ENCODE measurements at places on chromosomes 5 and 9. TPM values are rescaled to one million over a fixed set of nuclear protein-coding genes. Genes with fewer than 3 reads are reported as not detected.

DNA sequence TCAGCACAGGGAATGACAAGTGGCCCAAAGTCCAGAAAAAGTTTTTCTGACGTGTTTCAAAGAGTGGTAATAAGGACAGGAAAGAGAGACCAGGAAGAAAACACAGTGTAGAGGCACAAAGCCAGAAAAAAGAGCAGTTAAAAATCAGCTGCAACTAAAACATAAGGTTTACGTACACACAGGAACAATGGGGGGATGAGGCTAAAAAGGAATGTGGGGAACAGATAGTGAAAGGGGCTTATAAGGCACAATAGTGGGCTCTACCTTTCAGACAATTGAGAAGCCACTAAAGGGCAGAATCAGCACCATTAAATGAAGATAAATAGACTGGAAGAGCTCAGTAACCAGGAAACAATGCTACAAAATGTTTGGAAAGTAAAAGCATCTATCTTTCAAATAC is 5.5 kb downstream of the ELP1 start:
- DNase-seq: no peak
- no peaks in the 10 kb centered on the region for H3K27me3 ChIP-seq
- H3K4me3 ChIP-seq: no peak overlapping the region
- H3K27ac ChIP-seq: no peak overlapping the region
- peaks cover 10% of the 10 kb centered on the region for H3K4me1 ChIP-seq

- peaks cover 6% of the 10 kb centered on the region for H3K4me1 ChIP-seq
- H3K27ac ChIP-seq: no peak overlapping the region
- no peak for DNase-seq
- no peaks in the 10 kb centered on the region for H3K27me3 ChIP-seq
- no peak overlapping the region for H3K4me3 ChIP-seq
These were observed 1944.6 kb upstream of the WWC1 start for GRCh38 chr5:166346726-166347374.

DNA sequence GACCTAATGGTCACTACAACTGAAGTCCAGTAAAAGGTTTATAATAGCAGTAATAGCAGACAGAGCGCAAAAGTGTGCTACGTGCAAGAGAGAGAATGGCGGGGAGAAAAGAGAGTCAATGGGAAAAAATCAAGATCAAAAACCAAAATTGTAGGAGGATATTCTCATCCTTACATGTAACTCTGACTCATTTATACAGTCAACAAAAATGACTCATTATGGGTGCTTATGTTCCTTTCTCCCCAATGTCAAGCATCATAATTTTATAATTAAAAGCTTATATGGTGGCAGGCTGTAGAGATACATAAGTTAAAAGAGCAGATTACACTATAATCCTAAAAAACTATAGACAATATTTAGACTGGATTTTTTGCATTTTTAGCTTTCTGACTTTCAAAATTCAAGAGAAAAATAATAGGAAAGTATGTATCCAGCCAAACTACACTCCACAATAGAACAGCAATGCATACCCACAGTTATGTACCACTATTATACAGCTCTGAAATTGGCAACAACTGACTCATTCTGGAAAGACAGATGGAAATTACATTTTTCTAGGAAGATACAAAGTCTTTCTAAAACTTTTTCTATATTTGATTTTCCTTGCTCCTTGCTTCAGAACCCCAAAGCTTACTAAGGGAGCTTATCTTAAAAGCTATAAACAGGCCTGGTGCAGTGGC is 78.4 kb downstream of the PLPP1 start:
- H3K27ac ChIP-seq: no peak overlapping the region
- no peak for DNase-seq
- H3K36me3 ChIP-seq: no peaks in the 10 kb centered on the region
- no peaks in the 10 kb centered on the region for H3K4me1 ChIP-seq
- H3K27me3 ChIP-seq: no peaks in the 10 kb centered on the region

DNA sequence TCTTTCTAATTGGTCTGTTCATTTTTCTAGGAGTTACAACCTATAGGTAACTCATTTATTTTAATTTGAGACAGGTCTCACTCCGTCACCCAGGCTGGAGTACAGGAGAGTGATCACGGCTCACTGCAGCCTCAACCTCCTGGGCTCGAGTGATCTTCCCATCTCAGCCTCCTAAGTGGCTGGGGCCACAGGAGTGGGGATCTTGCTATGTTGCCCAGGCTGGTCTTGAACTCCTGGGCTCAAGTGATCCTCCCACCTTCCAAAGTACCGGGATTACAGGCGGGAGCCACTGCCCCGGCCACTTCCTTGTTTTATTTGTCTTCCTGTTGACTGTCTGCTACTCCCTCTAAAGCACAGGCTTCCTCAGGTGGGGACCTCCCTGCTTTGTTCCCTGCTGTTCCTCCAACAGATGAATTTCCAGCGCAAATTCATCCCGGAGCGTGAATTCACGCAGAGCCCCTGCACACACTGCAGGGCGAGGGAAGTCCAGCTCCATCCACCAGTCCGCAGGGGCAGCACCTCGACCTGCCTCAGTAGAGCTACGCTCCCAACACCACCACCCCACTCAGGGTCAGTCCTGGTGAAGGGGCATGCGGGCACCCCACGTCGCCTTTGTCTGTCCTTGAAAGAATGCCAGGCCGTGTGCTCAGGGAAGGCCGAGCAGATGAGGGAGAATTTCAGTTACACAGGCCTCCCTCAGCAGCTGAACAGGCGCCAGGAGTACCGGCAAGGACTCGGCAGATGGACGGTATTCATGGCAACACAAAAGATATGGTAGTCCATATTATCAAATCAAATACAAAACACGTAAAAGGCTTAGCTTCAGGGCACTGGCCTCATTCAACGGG is 6.3 kb downstream of the QSOX2 start:
- no peak for DNase-seq
- H3K4me1 ChIP-seq: peaks cover 3% of the 10 kb centered on the region

- no peak overlapping the region for H3K27ac ChIP-seq
- H3K4me3 ChIP-seq: no peak overlapping the region
- H3K27me3 ChIP-seq: no peaks in the 10 kb centered on the region
- no peak for DNase-seq
- no peaks in the 10 kb centered on the region for H3K4me1 ChIP-seq
These were observed 82.7 kb downstream of the DROSHA start for GRCh38 chr5:31449174-31449573.

DNA sequence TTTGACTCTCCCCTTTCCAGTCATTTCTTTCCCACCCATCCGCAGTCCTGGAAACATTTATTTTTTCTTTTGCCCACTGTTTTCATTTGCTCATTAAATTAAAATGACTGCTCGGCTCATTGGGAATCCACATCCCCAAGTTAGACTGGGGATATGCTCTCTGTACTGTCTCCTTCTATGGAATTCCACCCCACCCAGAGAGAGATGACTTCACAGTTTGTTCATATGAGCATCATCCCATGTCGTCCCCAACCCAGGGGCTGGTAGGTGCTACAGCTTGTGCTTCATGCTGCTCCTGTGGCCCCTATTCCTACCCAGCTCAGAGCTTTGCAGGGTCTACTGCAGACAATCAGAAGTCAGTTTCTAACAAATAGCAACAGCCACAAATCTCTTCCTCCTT is 16.5 kb upstream of the RARS1 start:
- no peak overlapping the region for H3K4me3 ChIP-seq
- H3K4me1 ChIP-seq: no peaks in the 10 kb centered on the region

DNA sequence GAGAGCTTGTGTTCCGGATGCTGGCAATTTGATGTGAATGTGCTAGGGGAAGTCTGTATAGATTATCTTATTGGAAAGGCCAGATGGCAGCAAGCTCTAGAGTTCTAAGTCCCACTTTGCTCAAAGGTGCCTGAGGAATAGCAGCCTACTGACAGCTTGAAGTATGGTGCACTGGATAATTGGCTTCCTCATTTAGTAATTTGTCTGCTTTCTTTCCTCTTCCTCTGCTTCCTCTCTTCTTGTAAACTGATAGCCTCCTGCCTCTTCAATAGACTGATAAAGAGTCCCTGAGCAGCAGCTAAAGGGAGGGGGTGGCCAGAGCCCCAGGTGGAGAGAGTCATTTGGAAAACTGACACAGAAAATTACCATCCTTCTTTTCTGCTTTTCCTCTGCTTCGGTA is 177.3 kb downstream of the FGF1 start:
- no peaks in the 10 kb centered on the region for H3K36me3 ChIP-seq
- H3K4me3 ChIP-seq: no peak overlapping the region
- H3K27me3 ChIP-seq: no peaks in the 10 kb centered on the region
- no peak for DNase-seq
- H3K4me1 ChIP-seq: peaks cover 33% of the 10 kb centered on the region

DNA sequence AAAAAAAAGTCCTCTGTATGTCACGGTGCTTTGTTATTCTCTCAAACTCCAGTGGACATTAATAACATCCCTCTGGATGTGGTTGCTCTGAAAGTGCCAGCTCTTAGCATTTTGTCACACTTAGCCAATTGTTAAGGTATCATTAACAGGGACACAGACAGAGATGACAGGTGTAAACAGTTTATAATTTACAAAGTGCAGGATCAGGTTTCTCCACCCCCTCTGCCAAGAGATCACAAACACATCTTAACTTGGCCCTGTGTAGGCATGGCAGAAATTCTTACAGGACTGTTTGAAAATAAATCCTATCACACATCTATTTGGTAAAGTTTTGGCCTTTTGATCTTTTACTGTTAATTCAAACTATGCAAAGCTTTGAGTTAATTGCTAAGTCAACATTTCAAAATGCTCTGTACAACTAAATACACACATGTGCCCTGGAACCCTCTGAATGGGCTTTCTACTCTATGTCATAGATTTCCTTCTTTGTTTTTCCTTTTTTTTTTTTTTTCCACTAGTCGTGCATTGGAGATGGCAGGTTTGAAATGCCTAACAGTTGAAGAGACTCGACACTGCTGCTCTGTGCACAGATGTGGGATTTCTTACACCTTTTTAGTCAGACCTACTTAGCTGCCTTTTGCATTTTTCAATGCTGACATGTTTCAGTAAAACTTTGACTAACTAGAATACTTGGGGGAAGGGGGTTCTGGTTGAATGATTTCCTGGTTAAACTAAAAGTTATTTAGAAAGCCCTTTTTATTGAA is 41.7 kb downstream of the SEMA6A start:
- H3K36me3 ChIP-seq: no peaks in the 10 kb centered on the region
- H3K27me3 ChIP-seq: no peaks in the 10 kb centered on the region
- no peak overlapping the region for H3K4me3 ChIP-seq

- H3K36me3 ChIP-seq: no peaks in the 10 kb centered on the region
- no peak overlapping the region for H3K27ac ChIP-seq
- no peaks in the 10 kb centered on the region for H3K4me1 ChIP-seq
- no peak for DNase-seq
- H3K27me3 ChIP-seq: no peaks in the 10 kb centered on the region
- H3K4me3 ChIP-seq: no peak overlapping the region
These were observed 50.0 kb upstream of the SUSD3 start for GRCh38 chr9:93008457-93008856.

DNA sequence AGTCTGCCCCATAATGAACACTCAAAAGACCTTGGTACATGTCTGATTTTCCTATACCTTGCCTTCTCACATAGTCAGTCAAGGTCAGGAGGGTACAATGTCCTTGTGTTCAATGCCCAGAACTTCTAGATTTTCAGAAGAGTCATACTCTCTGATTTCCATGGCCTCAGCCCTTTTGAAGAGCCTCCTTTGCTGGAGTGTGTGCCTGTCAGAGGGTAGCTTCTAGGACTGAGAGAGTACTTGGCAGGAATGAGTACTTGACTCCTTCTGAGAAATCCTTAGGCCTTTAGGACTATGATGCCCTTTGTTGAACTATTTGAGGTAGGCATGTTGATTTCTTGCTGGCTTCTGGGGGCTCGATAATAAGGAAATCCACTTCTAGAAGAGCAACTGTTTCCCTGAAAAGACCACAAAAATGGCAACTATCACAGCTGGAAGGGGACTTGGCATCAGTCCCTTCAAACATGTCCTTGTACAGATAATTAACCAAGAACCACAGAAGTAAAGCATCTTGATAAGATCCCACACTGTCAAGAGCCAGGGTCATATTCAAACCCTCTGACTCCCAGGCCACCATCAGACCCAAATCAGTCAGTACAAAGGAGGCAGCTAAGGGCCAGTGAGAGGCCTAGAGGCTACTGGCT is 10.6 kb upstream of the MEGF9 start:
- no peak overlapping the region for H3K27ac ChIP-seq
- DNase-seq: no peak
- no peaks in the 10 kb centered on the region for H3K27me3 ChIP-seq
- H3K4me3 ChIP-seq: no peak overlapping the region
- no peaks in the 10 kb centered on the region for H3K36me3 ChIP-seq

DNA sequence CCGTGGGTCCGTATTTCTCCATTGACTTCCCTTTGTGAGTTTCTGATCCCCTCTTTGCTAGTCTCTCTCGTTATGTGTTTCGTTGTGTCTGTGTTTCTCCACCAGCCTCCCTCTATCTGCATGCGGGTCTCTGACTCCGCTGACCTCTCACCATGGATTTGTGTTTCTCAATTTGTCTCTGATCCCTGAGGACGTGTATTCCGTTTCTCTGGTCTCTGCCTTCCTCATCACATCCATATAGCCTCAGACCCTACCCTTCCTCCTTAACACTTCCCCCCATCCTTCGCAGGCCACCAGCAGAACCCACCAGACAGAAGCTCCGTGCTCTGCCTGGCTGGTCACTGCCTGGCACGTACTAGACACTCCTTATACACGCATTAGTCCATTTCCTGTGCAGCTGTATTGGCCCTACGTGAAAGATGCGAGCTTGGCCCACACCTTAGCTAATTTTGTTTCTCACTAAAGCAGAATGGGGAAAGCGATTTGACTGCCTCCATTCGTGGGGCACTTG is 631 bp downstream of the B4GALT7 start:
- H3K36me3 ChIP-seq: no peaks in the 10 kb centered on the region
- H3K4me1 ChIP-seq: peaks cover 9% of the 10 kb centered on the region
- H3K4me3 ChIP-seq: peak overlapping the region; percentile 96
- no peaks in the 10 kb centered on the region for H3K27me3 ChIP-seq
- H3K27ac ChIP-seq: peak overlapping the region; percentile 98
- DNase-seq: no peak

DNA sequence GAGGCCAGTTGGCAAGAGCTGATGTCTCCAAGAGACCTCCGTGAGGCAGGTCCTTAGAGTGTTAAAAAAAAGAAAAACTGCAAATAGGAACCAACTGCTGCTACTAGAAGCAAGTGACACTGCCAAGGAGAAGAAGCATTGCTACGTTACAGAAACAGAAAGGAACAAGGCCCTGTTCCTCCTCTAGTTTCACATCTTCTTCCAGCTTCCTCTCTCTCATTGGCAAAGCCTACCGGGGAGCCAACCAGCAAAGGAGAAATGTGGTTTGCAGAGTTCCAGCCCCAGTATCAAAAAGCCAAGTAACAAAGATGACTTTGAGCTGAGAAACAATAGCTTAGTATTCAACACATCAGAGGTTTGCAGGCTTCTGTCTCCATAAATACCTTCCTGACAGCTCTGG is 145.9 kb downstream of the PRELID2 start:
- no peak overlapping the region for H3K4me3 ChIP-seq
- no peak for DNase-seq
- H3K4me1 ChIP-seq: no peaks in the 10 kb centered on the region

The GRXCR2 gene
- total RNA-seq: not detected

The LECT2 gene
- total RNA-seq: 25.0 TPM

The TAF9 gene
- 75.5 TPM for total RNA-seq

The ANKRD31 gene
- 0.60 TPM for total RNA-seq

The ZNF300 gene
- total RNA-seq: 8.5 TPM

The PCAT7 gene
- total RNA-seq: 12.8 TPM

The FOXI1 gene
- not detected for total RNA-seq

Measured in hepatocyte (in vitro differentiated cells).